NCI-H1048 (cell line): ENCODE measurements at places on chromosomes 13 and 19.
A peak's percentile ranks its signal among the peaks of the same experiment; 100 is the strongest.

DNA sequence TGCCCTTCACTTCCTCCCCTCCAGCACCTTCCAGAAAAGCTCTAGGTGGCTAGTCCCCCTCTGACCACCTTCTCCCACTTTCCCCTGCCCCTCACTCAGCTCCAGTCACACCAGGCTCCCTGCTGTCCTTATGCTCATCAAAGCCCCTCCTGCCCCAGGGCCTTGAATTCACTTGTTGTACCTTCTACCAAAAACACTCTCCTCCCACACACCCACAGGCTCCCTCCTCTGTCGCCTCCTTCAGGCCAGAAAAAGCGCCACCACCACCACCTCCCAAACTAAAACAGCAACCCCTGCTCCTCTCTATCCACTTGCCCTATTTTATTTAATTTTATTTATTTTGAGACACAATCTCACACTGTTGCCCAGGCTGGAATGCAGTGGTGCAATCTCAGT lies 4.8 kb upstream of the CEACAM16 start:
- DNase-seq, result no peak

GRCh38 chr13:50128428-50128931 lies 113.2 kb downstream of the KCNRG start:
- DNase-seq, result no peak

DNA sequence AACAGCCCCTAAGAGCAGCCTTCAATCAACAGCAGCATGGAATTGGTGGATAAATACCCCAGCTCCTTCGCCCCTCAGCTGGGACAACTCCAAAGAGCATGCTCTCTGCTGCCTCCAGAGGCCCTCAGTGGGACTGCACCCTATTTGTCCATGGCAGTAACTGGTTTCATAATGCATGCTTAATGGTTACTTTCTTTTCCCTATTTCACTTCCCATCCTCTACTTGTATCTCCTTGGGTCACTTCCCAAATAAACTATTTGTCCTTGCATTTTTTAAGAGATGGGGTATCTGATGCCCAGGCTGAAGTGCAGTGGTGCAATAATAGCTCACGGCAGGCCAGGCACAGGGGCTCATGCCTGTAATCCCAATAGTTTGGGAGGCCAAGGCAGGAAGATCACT lies 13.5 kb upstream of the TPM4 start:
- DNase-seq, result no peak

DNA sequence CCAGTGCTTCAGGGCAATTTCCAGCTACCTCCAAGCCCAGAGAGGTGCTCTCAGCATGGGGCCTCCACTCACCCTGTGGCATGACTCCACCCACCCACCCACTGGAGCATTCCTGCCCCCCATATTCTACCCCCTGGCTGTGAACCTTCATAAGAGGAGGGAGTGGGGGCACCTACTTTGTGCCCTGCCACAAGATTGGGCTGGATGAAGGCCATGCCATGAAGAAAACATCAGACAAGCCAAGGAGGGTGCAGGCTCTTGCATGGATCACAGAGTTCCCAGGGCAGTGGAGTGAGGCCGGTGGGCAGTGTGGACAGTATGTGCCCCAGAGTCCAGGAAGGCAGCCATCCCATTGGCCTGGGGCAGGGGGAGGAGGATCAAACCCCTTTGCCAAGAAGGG lies 97.8 kb downstream of the UQCRFS1 start:
- no peak for DNase-seq

DNA sequence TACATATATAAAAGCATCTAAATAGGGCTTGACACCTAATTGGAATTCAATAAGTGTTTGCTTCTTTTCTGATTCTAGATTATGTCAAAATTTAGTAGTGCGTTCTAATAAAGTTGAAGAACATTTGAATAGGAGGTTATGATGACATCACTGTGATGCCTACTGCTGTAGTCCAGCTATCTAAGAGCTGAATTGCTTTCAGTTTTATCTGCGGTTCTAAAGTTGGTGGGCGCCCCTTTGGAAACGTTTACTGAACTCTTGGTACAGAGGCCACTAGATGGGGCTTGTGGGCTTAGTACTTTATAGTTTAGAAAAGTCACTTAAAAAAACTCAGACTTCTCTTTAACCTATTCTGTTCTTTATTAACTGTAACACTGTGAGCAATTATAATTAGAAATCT lies 776.9 kb downstream of the GPC5 start:
- no peak for DNase-seq

DNA sequence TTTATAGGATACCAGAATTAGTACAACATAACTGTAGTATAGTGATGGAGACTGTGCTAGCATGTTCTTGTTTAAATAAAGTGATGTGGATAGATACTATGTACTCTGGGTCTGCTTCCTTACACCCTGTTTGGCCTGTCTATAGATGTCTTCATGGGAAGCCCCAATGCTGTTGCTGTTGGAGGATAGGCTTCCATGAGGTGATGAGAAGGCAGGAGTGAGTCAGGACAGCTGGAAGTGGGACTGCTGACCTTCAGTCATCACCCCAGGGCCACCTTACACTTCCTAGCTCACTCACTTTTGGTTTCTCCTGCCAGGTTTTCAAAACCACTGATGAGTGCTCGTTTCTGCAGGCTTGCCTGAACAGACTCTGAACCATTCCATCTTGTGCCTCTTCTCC lies 4.2 kb downstream of the KCTD4 start:
- DNase-seq, result no peak

DNA sequence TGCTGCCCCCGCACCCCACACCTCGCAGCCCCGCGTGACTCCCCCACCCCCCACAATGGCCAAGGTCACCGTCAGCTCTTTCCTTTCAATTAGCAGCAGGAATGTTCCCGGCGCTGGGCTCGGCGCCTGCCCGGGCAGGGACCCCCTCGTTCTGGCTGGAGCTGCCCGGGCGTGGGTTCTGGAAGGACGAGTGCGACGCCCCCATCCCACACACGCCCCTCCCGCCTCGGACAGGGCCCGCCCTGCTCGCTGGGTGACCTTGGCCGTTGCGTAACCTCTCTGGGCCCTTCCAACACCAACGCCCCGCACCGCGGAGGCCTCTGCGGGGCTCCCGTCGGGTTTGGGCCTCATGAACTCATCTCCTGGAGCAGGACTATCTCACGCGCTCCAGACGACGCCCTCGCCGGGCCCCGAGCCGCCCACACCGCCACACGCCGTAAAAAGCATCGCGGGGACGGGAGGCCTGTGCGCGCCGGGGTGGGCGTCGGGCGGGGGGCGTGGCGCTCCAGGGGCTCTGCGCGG lies 10.3 kb downstream of the PALM start:
- no peak for DNase-seq

GRCh38 chr19:12867120-12868099 lies 13.8 kb downstream of the DNASE2 start:
- peak; percentile 37 for DNase-seq

DNA sequence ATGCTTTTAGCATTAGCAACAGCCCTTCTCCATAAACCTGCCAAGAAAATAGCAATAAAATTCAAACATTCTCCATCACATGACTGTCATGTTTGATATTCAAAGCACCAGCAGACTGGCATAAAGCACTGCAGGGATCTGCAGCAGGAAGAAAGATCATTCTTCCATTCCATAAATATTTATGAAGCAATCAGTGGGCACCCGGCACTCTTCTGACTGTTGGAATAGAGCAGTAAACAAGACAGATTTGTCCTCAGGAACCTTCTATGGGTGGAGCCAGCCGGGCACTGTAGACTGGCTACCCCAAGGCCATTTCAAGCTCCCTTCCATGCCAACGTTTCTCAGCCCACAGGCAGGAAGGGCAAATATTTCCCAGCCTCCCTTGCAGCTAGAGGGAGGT lies 25.5 kb downstream of the PLA2G4C start:
- DNase-seq, result no peak

DNA sequence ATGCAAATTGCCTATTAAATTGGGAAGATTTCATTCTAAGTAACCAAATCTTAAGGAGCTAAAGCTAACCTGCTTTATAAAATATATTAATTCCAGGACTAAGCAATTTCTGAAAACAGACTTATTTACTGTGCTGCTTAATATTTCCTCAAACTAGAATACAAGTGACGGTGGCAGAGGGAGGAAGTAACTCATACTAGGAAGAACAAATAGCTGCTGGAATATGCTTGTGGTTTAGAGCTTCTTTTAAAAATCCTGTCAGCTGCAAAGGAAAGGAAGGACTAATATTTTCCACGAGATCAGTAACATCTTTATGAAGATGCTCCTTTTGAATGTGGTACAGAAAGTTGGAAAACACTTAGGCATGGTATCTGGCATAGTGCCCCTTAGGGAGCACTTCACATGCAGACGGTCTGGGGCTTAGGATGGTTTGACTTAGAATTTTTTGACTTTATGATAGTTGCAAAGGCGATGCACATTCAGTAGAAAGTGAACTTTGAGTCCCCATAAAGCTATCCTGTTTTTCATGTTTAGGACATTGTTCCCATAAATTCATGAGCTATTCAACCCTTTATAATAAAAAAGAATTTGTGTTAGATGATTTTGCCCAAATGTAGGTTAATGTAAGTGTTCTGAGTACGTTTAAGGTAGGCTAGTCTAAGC lies 3.4 kb upstream of the HNRNPA1L2 start:
- DNase-seq, result no peak

- DNase-seq, result no peak
Observed at GRCh38 chr13:99009987-99010551, 32.2 kb upstream of the DOCK9 start.

- peak; percentile 57 for DNase-seq
Observed at GRCh38 chr19:13022859-13023636, 27.8 kb downstream of the NFIX start.

- DNase-seq, result no peak
Observed at GRCh38 chr13:80524447-80525215, 183.7 kb upstream of the SPRY2 start.

DNA sequence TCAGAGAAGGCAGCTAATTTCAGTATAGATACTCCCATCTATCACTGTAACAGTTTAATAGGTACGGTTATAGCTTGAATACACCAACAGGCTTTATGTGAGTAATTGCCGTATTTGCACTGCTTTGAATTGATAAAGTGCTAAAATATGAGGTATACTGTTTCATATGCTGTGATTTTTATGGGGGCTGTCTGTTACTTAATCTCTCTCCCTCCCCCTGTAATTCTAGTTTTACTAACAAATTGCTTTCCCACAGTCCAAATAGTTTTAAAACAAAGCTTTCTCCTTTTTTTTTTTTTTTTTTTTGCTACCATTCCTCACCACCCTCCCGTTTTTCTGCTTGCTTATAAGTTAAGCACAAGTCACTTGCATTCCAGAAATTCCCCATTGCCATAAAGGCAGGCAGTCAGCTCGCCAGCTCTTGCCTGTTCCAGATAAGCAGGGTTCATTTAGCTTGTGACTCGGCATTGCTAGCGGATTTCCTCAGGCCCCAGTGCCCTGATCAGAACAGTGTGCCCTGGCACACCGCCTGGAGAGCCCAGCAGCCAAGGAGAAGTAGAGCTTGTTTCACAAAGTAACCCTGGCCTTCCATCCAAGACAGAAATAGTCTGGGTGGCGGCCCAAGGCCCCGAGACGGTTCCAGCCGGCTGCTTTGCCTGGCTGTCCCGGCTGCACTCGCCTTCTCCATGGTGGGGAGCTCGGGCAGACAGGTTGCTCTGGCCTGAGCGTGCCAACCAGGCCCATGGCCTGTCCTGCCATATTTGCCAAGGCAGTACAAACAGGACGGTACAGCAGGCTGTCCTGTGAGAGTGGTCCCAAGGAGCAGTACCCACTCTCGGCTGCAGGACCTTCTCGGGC lies 43.5 kb upstream of the NPAS1 start:
- DNase-seq, result no peak

DNA sequence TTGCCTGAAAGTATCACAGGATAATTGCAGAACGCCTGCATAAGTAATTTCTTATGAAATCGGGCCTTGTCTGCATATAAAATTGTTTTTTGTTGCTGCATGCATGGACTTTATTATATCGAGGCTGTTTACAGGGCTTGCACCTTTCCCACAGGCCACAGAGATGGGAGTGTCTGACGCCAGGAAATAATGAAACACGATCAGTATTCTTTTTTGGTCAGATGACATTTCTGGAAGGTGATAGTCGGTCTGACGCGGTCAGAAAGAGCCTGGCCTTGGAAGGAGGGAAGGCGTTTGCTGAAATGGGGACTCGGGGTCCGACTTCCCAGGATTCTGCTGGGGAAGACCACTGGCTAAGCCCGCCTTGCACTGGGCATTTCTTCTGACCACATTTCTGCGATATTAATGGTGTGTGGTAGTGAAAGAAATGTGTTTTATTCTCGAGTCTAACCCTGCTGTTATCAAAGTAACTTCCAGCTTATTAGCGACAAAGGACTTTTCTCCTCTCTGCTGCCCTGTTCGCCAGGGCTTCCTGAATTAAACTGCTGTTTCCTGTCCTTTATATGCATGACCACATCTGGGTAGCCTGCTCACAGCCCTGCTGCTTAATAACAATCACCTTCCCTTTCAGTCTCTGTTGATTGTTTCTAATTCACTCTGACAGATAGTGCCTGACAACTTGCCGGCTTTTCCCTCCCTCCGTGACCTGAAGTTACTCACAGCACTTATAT lies 11.6 kb upstream of the ZNF536 start:
- DNase-seq, result no peak
